ENCODE measurements at places on chromosomes 5 and 9.

DNA sequence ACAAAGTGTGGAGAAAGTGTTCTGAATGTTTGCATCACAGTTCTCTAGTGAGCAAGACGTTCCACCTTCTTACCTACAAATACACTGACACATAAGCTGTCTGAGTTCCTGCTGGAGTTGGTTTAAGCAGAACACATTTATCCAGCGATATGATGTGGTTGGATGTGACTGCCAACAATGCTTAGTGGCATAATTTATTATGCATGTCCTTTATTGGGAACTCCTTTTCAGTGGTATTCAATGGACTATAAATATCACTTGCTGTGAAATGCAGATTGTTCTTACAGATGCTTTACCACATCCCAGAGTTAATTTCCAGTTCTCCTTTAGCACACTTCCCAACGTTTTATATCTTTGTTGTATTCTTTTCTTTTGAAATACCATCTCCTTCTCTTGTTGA lies 222.2 kb downstream of the LURAP1L start:
- no peak for DNase-seq

GRCh38 chr5:103425686-103426454 lies 136.7 kb downstream of the NUDT12 start:
- DNase-seq: no peak

DNA sequence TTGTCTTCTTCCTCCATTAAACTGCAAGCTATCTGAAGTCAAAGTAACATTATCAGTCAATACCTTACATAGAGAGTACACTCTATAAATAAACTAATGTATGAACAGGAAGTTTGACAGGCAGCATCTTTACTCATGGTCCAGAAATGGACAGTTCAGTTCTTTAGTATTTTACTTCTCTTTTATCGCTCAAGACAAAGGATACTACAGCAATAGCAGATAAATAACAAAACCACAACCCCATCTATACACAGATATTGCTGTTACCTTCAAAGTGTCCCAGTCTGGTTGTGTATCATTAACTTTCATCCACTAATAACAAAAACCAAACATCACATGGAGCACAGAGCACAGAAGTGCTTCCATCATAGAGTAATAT lies 46.4 kb downstream of the SEMA5A start:
- no peak for DNase-seq

DNA sequence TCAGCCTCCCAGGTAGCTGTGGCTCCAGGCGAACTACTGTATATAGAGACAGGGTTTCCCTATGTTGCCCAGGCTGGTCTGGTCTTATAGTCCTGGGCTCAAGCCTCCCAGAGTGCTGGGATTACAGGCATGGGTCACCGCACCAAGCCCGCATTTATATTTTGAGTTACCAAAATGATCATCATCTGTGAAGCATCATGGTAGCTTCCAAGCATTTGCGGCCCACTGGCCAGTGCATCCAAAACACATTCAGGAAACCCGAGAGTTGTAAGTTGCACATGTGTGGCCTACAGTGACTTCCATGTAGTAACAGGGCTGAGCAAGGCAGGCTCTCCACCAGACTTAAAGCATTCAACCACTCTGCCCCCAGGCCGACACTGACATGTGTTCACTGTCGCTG lies 2.3 kb downstream of the BRD3OS start:
- DNase-seq: no peak

DNA sequence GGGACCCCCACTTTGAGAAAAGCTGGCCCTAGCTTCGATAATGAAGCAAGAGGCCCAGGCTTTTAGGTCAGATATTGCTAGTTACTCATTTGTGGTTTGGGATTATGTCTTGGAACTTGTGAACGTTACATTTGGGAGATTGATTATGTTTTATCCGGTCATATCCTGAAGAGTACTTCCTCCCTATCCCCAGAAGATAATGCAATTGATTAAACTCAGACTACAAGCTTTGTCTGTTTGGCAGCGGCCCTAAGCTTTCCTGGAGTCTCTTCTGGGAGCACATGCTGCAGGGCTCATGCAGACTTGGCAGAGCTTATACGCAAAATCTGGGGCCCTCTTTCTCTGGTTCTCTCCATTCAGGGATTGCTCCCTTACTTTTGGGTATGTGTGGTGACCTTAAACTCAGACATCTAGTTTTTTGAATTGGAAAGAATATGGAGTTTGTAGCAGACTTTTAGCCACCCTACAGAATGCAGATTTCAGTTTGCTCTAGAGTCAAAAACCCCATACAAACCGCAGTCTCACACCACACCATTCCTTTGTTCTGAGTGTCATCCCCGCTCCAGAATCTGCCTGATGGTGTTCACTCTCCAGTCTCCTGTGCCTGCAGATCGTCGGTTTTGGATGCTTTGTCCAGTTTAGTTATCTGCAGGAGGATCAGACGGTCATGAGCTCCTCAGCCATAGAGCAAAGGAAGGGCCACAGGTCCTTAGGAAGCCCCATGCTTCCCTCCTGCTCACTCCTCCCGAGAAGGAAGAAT lies 449.5 kb upstream of the TRPC7 start:
- no peak for DNase-seq

DNA sequence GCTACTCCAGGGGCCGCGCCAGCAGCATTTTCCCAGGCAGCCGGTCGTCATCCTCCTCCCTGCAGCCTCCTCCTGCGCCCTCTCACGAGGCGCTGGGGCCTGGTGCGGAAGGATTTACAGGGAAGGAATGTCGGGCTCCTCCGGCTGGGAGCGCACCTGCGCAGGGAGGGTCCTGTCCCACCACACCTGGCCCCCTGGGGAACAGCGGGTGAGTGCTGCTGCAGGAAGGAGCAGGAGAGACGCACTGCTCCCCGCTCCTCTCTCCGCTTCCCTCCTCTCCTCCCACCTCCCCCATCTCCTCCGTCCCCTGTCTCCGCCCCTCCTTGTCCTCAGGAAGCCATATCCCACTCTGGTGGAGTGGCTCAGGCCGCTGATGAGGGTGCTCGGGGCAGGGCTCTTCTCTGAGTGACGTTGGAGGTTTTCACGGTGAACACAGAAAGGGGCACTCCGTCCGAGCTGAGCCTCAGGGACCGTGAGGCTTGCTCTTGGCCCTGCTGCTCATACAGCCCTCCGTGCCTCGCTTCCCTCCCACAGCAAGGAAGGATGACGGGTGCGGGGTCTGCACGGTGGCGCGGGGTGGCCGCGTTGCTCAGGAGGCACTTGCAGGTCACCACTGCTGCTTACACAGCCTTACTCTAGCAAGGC lies 31.3 kb downstream of the IRX4 start:
- no peak for DNase-seq

DNA sequence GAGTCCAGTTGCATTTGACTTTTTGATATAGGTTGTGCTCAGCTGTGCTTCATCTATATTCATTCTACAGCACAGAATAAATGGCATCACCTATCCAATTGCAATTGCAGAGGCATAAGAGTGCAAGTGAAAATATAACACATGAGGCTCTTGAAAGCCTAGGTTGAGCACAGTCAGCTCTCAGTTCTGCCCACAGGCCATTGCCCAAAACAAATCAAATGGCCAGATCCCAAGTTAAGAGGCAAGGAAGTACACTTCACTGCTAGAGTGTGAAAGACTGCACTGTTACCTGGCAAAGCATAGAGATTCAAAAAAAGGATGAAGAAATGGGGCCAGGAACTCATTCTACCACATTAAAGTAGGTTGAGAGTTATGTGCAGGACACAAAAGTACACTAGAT lies 305.5 kb upstream of the SEMA6A start:
- no peak for DNase-seq

GRCh38 chr5:14591548-14591947 lies 10.0 kb downstream of the OTULINL start:
- no peak for DNase-seq

DNA sequence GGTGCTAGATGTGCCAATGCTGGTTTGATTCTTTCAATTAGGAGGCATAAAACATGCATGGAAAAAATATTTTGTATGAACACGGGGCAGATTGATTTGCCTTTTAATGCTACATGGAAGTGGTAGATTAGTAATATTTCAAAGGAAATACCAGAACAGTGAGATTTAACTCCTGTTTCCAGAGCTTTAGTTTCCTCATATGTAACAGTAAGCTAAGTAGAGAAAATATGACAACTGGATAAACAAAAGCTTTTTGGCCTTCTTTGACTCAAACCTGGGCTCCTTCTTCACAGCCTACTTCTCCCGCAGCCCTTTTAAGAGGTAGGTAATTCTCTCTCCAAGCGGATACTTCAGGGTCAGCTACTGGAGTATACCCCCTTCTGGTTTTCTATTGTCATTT lies 254.2 kb upstream of the TRPC7 start:
- no peak for DNase-seq

- no peak for DNase-seq
Measured at GRCh38 chr5:169910393-169910792, 69.9 kb downstream of the INSYN2B start.

- no peak for DNase-seq
Measured at GRCh38 chr5:139212486-139212885, 14.3 kb upstream of the SIL1 start.

GRCh38 chr9:127035948-127036347 lies 86.5 kb downstream of the ANGPTL2 start:
- DNase-seq: no peak

- DNase-seq: no peak
Measured at GRCh38 chr9:87259543-87260518, 237.8 kb upstream of the DAPK1 start.

Data from stimulated activated CD8-positive, alpha-beta memory T cell treated with anti-CD3 and anti-CD28 coated beads, Interleukin-7, amount 100 ng/mL, for 1 hour (primary cell).